Occipital lobe (tissue), 3 donors: ENCODE measurements at places on chromosomes 13 and 19. TPM values are rescaled to one million over a fixed set of nuclear protein-coding genes. Genes with fewer than 3 reads are reported as not detected.
A peak's percentile ranks its signal among the peaks of the same experiment; 100 is the strongest.

Gene RASGRP4
- 0.16 TPM for total RNA-seq

Gene LAIR2
- not detected for total RNA-seq

Gene DAND5
- total RNA-seq = not detected

GRCh38 chr13:71360041-71360440, 507.0 kb downstream of the DACH1 start:
- DNase-seq = no peak

GRCh38 chr19:42074513-42075363, 1.2 kb upstream of the ZNF574 start:
- DNase-seq = peak; percentile 22

GRCh38 chr13:21619633-21620220, 15.8 kb upstream of the MICU2 start:
- DNase-seq = no peak

DNA sequence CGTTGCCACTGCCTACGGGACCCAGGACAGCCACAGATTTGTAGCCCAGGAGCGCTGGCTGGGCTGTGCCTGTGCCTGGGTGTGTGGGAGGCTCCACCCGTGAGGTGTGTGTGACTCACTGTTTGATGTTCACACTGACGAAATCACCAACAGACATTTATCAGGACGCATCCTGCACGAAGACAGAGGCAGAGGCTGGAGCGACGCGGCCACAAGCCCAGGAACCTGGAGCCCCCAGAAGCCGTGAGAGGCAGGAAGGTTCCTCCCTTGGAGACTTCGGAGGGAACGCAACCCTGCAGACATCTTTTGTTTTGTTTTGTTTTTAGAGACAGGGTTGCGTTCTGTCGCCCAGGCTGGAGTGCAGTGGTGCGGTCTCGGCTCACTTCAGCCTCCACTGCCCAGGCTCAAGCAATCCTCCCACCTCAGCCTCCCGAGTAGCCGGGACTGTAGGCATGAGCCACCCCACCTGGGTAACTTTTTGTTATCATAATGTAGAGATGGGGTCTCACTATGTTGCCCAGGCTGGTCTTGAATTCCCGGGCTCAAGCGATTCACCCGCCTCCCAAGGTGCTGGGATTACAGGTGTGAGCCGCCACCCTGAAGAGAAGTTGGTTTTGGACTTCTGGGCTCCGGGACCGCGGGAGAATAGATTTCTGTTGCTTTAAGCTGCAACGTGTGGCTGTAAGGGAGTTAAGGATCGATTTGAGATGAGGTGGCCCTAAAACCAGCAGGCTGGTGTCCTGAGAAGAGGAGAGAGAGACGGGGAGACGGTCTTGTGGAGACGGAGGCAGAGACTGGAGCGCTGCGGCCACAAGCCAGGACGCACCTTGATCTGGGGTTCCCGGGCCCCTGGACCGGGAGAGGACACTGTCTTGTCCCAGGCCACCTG, 24.9 kb upstream of the WDR18 start:
- DNase-seq = peak; percentile 56

- DNase-seq = no peak
Observed at GRCh38 chr19:15166700-15167099, 34.1 kb downstream of the NOTCH3 start.

DNA sequence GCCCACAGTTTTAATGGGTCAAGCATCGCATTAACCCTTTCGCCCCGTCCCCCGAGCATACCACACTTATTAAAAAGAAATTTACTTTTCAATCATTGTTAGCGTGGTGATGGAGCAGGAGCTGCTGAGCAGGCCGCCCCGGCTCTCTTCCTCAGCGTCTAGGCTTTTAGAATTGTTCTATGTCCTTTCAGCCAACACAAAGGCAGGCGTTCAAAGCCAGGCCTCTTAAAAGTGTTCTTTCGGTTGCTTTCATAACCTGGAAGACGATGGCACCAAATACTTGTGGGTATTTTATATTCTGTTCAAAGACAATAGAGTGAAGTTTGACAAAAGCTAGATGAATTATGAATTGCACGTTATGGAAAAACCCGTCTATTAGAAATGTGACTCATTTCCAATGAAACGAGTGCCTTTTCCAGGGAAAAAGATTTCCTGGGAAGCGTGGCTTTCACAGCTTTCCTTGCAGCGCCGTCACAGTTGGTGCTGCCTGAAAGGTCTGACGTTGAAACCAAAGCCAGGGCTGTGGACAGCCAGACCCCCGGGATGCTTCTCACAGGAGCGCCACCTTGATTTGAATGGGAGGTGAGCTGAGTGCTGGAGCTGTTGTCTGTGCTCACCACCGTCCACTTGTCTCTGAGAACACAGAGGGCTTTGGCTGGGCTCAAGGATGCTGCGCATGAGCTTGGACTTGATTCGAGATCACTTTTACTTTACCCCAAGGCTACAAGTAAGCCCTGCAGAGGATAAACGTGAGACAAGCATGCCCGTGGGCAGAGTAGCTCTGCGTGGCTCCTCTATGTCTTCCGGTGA, 78.8 kb downstream of the SOX1 start:
- no peak for DNase-seq

- DNase-seq = no peak
Observed at GRCh38 chr13:25117312-25117711, 21.4 kb downstream of the PABPC3 start.
